NCI-H2081 (cell line): ENCODE measurements at places on chromosomes 3 and 15.

- DNase-seq, result no peak
Observed at GRCh38 chr3:118110211-118110610, 924.4 kb downstream of the IGSF11 start.

DNA sequence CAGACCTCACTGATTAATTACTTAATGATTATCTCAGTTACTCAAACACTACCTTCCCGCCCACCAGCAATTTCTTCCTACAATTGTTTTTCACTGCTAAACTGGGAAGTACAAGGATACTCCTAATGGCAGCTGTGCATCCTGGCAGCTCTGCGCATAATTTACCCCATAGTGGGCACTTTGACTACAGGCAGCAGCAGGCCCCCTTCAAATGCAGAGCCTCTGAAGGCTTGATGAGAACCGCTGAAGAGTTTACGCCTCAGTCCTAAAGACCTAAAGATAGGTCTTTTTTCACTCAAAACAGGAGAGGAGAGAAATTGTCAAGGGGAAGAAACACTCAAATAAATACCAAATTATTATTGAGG lies 10.7 kb downstream of the CCDC32 start:
- DNase-seq, result peak; percentile 87

- DNase-seq, result no peak
Observed at GRCh38 chr3:184465883-184466412, 86.1 kb downstream of the CHRD start.

DNA sequence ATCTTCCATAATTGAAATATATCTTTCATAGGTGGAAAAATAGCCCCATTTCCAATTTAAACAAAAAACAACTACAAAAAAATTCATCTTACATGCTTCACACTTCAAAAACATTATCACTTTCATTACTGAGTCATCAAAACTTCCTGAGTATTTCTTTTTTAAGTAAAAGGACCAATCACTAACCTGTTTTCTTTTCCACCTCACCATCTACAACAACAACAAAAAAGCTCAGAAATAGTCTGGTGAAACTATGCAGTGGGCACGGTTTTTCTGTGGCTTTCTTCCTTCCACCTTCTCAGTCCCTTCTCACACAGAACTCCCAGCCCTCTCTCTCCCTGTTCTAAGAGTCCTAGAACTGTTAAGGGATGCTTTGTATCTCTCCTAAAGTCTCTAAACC lies 20.3 kb upstream of the TNIK start:
- DNase-seq, result no peak

DNA sequence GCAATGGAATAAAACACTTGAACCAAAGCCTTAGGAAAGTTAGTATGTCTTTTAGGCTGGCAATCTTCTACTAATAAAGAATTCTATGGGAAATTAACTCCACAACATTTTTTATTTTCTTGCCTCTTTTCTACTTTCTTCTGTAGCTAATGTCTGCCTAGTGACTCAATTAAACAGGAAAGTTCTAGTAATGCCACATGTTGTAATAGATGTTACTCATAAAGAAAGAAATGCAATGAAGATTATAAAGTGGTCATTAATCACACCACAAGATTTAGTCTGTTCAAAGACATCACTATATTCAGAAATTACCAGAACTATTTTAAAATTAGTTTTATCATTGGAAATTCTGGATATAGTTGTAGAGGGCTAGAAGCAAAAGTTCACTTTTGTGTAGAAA lies 329.7 kb downstream of the SI start:
- no peak for DNase-seq

- DNase-seq, result no peak
Observed at GRCh38 chr3:94776401-94776915, 713.6 kb downstream of the NSUN3 start.
